Stimulated activated naive B cell treated with anti-CD40 and anti-IgM and Interleukin-4, amounts not matched to agents 10 μg/mL and 1 μg/mL and 100 μg/mL, for 72 hours (primary cell): ENCODE measurements at places on chromosomes 1 and 21.

DNA sequence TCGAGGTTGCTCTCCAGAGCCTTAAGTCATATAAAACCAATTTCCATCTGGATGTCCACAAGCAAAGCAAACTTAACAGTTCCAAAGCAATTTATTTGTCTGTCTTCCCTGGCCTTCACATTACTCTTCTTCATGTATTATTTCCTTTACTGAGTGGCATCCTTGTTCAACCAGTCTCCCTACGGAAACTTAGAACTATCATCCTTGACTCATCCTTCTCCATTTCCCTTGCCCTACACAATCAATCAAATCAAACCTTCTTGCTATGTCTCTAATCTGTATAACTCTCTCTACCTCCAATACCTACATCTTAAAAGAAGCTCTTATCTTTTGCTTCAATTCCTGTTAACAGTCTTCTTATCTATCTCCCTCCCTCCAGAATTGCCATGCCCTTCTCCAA is 25.4 kb downstream of the EGLN1 start:
- no peak overlapping the region for H3K4me3 ChIP-seq
- no peak for DNase-seq
- H3K36me3 ChIP-seq, result no peaks in the 10 kb centered on the region
- H3K27ac ChIP-seq, result no peak overlapping the region
- peaks cover 31% of the 10 kb centered on the region for H3K4me1 ChIP-seq

- H3K27ac ChIP-seq, result no peak overlapping the region
- H3K4me1 ChIP-seq, result no peaks in the 10 kb centered on the region
- DNase-seq, result no peak
- H3K36me3 ChIP-seq, result no peaks in the 10 kb centered on the region
These were observed 1009.9 kb downstream of the PLA2G4A start for GRCh38 chr1:187838335-187839293.

DNA sequence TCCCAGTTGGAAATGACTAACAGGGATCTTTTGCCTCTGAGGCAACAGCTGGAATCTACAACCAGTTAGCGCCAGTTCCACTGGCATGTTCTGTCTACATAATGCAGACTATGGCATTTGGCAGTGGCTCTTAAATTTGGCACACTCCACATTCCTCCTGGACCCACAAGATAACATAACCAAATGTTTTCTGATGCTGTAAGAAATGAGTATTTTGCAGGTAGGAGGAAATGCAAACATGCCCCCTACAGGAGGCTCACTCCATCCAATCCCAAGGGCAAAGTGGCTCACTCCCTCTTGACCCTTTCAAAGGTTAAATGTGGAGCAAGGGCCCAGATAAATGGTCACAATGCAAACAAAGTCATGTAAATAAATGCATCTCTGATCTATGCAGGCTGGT is 129.2 kb upstream of the PROX1 start:
- H3K27ac ChIP-seq, result no peak overlapping the region
- H3K36me3 ChIP-seq, result no peaks in the 10 kb centered on the region
- H3K4me1 ChIP-seq, result no peaks in the 10 kb centered on the region
- no peaks in the 10 kb centered on the region for H3K27me3 ChIP-seq
- H3K4me3 ChIP-seq, result no peak overlapping the region

- peaks cover 14% of the 10 kb centered on the region for H3K36me3 ChIP-seq
- no peaks in the 10 kb centered on the region for H3K4me1 ChIP-seq
- H3K4me3 ChIP-seq, result no peak overlapping the region
- DNase-seq, result no peak
- no peaks in the 10 kb centered on the region for H3K27me3 ChIP-seq
- H3K27ac ChIP-seq, result no peak overlapping the region
These were observed 242.8 kb downstream of the CRB1 start for GRCh38 chr1:197510691-197511378.

- H3K36me3 ChIP-seq, result peaks cover 41% of the 10 kb centered on the region
- peak overlapping the region; percentile 53 for H3K27ac ChIP-seq
- no peaks in the 10 kb centered on the region for H3K27me3 ChIP-seq
- H3K4me1 ChIP-seq, result peaks cover 43% of the 10 kb centered on the region
- DNase-seq, result no peak
- H3K4me3 ChIP-seq, result no peak overlapping the region
These were observed 47.8 kb downstream of the AZIN2 start for GRCh38 chr1:33128781-33129180.

- no peaks in the 10 kb centered on the region for H3K36me3 ChIP-seq
- no peak overlapping the region for H3K4me3 ChIP-seq
- no peak for DNase-seq
- H3K4me1 ChIP-seq, result no peaks in the 10 kb centered on the region
- peaks cover 7% of the 10 kb centered on the region for H3K27me3 ChIP-seq
These were observed 220.7 kb downstream of the PDE4B start for GRCh38 chr1:66013371-66013770.

GRCh38 chr1:158814970-158815369 is 16.2 kb upstream of the MNDA start:
- DNase-seq, result no peak
- no peaks in the 10 kb centered on the region for H3K36me3 ChIP-seq
- no peaks in the 10 kb centered on the region for H3K4me1 ChIP-seq
